ENCODE measurements at places on chromosomes 2 and 18. TPM values are rescaled to one million over a fixed set of nuclear protein-coding genes. Genes with fewer than 3 reads are reported as not detected.

GRCh38 chr2:113069676-113070605, 2.2 kb downstream of the IL1F10 start:
- no peaks in the 10 kb centered on the region for H3K4me1 ChIP-seq
- H3K36me3 ChIP-seq = no peaks in the 10 kb centered on the region
- H3K27ac ChIP-seq = no peak overlapping the region
- H3K27me3 ChIP-seq = no peaks in the 10 kb centered on the region
- DNase-seq = no peak

DNA sequence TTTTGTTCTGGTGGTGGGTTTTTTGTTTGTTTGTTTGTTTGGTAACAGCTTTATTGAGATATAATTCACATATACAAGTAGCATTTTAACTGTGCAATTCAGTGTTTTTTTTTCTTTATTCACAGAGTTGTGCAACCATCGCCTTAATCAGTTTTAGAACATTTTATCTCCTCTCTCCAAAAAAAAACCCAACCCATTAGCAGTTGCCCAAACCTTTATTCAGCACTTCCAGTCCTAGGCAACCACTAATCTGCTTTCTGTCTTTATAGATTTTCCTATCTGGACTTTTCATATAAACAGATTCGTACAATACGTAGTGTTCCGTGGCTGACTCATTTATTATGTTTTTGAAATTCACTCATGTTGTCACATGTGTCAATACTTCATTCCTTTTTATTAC, 38.7 kb downstream of the CCDC138 start:
- no peaks in the 10 kb centered on the region for H3K36me3 ChIP-seq
- H3K27me3 ChIP-seq = no peaks in the 10 kb centered on the region
- H3K4me1 ChIP-seq = no peaks in the 10 kb centered on the region
- no peak for DNase-seq
- no peak overlapping the region for H3K4me3 ChIP-seq

- peaks cover 4% of the 10 kb centered on the region for H3K4me1 ChIP-seq
- H3K4me3 ChIP-seq = no peak overlapping the region
- H3K36me3 ChIP-seq = no peaks in the 10 kb centered on the region
Observed at GRCh38 chr2:42099438-42100173, 51.8 kb downstream of the PKDCC start.

DNA sequence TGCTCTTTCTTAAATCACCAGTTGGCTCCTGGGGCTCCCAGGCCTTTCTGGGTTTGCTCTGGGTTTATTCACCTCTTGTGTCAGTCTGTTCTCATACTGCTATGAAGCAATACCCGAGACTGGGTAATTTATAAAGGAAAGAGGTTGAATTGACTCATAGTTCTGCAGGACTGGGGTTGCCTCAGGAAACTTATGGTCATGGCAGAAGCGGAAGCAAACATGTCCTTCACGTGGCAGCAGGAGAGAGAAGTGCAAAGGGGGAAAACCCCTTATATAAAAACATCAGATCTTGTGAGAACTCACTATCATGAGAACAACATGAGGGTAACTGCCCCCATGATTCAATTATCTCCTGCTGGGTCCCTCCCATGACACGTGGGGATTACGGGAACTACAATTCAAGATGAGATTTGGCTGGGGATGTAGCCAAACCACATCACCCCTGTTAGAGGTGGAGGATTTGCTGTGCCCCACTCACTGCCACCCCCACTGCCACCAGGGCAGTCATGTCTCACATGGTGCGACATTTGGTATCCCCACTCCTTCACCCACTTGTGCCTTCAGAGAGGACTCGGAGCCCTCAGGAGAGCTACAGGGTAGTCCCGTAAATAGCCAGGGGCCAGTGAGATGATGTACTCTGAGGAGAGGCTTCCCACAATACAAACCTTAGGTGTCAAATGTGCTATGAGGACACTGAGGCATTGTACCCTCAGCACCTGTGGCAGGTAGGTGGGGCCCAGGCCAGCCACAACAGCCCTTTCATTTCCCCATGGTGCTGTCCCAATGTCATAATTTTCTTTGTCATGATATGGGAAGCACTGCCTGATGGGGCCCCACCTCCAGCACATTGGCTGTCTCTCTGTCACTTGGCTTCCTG, 35.7 kb downstream of the CDC42EP3 start:
- H3K4me3 ChIP-seq = no peak overlapping the region
- no peaks in the 10 kb centered on the region for H3K4me1 ChIP-seq
- DNase-seq = no peak
- no peaks in the 10 kb centered on the region for H3K36me3 ChIP-seq

DNA sequence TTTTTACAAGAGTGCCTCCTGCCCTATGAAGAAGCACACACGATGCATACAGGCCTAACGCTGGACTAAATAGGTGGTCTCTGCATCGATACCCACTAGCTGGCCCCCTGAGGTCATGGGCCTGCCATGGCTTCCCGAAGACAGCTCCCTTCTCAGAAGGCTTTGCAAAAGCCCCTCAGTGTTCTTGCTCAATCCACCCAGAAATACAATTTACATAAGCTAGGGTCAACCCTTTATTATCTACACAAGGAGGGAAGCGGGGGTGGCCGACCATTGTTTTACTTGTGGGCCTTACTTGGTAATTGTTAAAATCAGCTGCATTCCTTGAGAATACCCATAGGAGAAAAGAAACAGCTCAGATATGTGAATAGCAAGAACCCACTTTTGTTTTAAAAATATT, 28.5 kb downstream of the UXS1 start:
- no peak for DNase-seq
- no peaks in the 10 kb centered on the region for H3K4me1 ChIP-seq
- H3K27me3 ChIP-seq = no peaks in the 10 kb centered on the region
- H3K27ac ChIP-seq = no peak overlapping the region
- no peaks in the 10 kb centered on the region for H3K36me3 ChIP-seq

Gene GORASP2
- 89.2 TPM for total RNA-seq
